ENCODE measurements at places on chromosomes 11 and 22.

- no peak for DNase-seq
Observed at GRCh38 chr11:19365743-19366410, 125.1 kb upstream of the E2F8 start.

- no peak for DNase-seq
Observed at GRCh38 chr11:74650498-74650897, 58.1 kb downstream of the POLD3 start.

GRCh38 chr11:46003572-46003971, 81.1 kb downstream of the LARGE2 start:
- DNase-seq: no peak

DNA sequence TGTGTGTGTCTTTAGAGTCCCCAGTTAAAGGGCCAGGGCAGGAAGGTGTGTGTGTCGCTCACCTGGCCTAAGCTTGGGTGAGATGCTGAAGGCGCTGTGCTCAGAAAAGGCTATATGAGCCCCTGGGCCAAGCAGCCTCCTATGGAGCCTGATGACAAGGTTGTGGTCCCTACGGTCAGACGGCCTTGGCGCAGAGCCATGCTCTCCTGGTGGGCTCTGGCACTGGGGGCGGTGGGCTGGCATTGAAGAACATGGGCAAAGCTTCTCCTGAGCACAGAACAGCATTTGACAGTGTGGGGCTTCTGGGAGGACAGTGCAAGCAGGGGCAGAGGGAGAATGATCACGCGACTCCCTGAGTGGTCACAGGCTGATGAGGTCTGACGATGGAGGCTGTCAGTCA, 10.7 kb upstream of the LRRC10B start:
- DNase-seq: no peak

DNA sequence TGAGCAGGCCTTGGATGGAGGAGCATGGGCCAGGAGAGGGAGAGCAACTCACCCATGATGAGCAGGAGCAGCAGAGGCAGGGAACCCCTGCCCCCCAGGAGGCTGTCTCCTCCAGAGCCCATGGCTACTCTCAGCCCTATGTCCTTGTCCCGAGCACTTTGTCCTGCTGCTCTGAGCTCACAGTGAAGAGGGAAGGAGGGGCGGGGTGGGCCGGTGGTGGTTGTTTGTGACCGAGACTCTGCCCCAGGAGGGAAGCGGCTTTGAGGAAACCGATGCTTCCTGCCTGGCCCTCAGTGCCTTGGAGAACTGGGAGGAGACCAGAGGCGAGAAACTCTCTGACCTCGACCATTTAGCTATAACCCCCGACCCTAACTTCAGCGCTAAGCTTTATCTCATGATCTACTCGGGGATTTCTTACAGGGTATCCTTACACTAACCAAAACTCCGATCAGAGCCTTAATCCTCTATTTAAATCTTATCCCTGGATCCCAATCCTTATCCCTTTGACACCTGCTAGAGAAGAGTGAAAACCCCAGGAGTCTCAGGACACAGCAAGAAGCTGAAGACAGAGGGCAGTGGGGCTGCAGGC, at the start of gene ROBO4:
Gene ROBO4 (minus strand): TSS at position 192 of the 589 bp plus-strand sequence. CDS start 70 bp downstream, at position 122.
- no peak for DNase-seq

GRCh38 chr11:22415476-22415875, 77.3 kb downstream of the SLC17A6 start:
- DNase-seq: no peak

GRCh38 chr11:62677714-62678113, 1.2 kb downstream of the UBXN1 start:
- DNase-seq: no peak

DNA sequence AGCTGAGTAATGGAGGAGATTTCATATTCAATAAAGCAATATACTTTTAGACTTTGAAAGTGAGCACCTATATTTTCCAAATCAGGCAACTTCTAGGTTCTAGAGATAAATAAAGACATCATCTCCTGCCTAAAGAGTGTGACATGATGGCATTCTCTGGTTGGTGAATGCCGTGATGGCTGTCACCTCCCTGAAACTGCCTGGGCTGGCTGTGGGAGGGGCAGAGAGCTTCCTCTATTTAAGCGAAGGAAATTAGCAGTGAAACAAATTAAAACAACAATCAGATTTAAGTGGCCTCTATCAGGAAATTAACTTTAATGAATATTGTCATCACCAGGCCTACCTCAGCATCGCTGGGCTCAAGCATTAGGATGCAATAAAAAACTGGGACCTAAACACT, 113.9 kb downstream of the ARL14EP start:
- no peak for DNase-seq

- DNase-seq: no peak
Observed at GRCh38 chr22:37930952-37931440, 22.4 kb downstream of the C22orf23 start.

DNA sequence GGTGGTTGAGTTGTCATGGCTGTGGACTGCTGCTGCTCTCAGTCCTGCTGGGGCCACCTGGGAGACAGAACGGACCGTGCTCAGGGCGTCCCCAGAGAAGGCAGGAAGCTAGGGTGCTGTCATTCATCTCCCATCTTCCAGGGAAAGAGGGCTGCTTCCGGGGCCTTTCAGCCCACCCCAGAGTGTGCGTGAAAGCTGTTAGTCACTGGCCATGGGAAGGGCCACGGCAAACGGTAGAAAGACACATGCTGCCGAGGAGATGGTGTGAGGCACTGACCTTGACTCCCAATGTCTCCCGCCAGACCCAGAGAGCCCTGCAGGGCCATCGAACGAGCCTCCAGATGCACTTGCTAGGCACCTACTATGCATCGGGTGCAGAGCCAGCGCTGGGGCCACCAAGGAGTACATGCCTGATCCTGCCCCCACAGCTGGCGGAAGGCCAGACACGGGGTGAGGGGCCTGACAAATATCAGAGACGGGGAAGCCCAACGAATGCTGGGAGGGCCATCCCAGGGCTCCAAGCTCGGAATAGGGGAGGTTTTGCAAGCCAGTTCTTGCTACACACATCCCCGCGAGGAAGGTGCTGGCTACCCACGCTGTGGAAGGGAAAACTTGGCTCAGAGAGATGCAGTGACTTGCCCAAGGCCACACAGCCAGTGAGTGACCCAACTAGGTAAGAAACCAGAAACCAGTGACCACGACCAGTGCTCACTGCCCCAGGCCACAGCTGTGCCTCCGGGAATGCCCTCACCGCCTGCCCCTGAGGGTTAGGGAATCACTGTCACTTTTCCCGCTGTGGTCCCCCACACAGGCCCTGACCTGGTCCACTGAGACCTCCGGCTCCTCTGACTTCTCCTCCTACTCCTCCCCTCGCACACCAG, 10.1 kb downstream of the RAC2 start:
- DNase-seq: no peak

DNA sequence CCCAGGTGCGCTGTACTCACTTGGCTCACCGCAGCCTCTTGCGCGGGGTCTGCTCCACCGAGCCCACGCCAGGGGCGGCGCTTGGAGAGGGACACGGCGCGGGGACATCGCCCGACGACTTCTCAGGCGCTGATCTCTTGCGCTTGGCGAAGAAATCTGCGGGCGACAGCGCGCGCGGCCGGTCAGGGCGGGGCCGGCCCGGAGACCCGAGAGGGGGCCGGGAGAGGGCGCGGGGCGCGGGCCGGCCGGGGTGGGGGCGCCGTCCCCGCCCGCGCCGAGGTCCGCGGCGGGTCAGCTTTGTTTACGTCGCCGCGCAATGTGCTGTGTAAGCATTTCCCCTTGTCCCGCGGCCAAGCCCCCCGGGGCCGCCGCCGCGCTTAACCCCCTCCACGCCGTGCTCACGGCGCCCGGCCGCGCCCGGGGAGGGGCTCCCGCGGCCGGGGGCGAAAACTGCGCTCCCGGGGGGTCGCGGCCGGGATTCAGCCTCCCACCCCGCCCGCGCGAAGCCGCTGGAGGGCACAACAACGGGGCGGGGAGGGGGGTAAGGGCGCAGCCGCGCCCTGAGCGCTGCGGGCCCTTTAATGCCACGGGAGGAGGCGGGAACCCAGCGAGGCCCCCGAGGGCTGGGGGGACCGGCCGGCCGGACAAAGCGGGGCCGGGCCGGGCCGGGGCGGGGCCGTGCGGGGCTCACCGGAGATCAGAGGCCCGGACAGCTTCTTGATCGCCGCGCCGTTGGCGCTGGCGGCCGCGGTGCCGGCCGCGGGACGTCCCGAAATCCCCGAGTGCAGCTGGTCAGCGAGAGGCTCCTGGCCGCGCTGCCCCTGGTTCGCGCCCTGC, 1.4 kb downstream of the CDKN1C start:
- DNase-seq: no peak

- no peak for DNase-seq
Observed at GRCh38 chr22:48188231-48188721, 1425.8 kb downstream of the TBC1D22A start.

DNA sequence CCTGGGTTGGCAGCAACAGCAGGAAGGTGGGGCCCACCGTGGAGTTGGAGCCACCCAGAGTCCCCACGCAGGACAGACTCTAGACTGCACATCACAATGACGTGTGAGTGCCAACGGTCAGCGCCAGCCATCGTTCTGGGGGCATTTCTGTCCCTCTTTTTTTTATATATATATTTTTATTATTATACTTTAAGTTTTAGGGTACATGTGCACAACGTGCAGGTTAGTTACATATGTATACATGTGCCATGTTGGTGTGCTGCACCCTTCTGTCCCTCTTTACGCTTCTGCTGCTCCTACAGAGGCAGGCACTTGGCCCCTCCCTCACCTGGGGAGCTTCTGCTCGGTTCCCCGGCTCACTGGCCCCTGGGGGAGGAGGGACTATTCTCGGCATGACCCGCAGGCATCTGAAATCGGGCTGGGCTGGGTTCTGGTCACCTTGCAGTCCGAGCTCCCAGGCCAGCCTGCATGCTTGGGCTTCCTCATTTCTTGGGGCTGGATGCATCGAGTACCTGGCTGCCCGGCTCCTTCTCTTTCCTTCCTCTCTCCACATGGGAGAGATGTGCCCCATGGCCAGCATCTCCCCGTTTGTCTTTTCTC, 787.4 kb downstream of the TBC1D22A start:
- DNase-seq: no peak
